ENCODE measurements at places on chromosomes 6 and 20. TPM values are rescaled to one million over a fixed set of nuclear protein-coding genes. Genes with fewer than 3 reads are reported as not detected.

Gene CTAGE9
- total RNA-seq = 0.75 TPM

Gene MAK
- total RNA-seq = not detected

Gene ISM1
- 98.4 TPM for total RNA-seq

Gene MRPS10
- total RNA-seq = 35.9 TPM

Gene EEF1A2
- total RNA-seq = 1.4 TPM

Gene SLA2
- 0.22 TPM for total RNA-seq

Gene FOXC1
- 3.8 TPM for total RNA-seq

Gene CRISP2
- total RNA-seq = 0.33 TPM

Gene GJA10
- not detected for total RNA-seq

Gene EYA2
- total RNA-seq = 20.1 TPM

Gene OLIG3
- total RNA-seq = not detected

- no peak for DNase-seq
- H3K27ac ChIP-seq = no peak overlapping the region
- H3K4me3 ChIP-seq = no peak overlapping the region
- H3K36me3 ChIP-seq = no peaks in the 10 kb centered on the region
- H3K4me1 ChIP-seq = no peaks in the 10 kb centered on the region
These were observed 899.0 kb downstream of the TFAP2A start for GRCh38 chr6:9515633-9516606.

DNA sequence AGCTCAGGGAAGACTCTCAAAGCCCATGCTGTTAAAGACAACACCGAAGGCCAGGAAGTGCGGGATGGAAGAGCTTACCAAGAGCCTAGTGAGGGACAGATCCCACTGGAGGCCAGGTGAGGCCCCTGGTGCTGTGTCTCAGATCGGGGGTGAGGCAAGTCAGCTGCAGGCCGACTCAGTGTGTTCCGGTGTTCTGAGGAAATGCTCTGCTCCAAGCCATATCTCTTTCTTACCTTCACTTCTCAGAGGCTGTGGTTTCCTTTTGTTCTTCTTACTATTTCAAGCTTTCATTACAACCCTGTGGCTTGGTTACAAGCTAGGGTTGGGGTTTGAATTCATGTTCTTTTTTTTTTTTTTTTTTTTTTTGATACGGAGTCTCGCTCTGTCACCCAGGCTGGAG lies 114.3 kb upstream of the ZFP64 start:
- H3K4me3 ChIP-seq = no peak overlapping the region
- no peaks in the 10 kb centered on the region for H3K36me3 ChIP-seq
- H3K27ac ChIP-seq = no peak overlapping the region
- H3K27me3 ChIP-seq = no peaks in the 10 kb centered on the region

- H3K27ac ChIP-seq = no peak overlapping the region
- peaks cover 5% of the 10 kb centered on the region for H3K4me1 ChIP-seq
- H3K36me3 ChIP-seq = no peaks in the 10 kb centered on the region
- H3K27me3 ChIP-seq = no peaks in the 10 kb centered on the region
These were observed 839.9 kb downstream of the MAFB start for GRCh38 chr20:39849171-39849570.

DNA sequence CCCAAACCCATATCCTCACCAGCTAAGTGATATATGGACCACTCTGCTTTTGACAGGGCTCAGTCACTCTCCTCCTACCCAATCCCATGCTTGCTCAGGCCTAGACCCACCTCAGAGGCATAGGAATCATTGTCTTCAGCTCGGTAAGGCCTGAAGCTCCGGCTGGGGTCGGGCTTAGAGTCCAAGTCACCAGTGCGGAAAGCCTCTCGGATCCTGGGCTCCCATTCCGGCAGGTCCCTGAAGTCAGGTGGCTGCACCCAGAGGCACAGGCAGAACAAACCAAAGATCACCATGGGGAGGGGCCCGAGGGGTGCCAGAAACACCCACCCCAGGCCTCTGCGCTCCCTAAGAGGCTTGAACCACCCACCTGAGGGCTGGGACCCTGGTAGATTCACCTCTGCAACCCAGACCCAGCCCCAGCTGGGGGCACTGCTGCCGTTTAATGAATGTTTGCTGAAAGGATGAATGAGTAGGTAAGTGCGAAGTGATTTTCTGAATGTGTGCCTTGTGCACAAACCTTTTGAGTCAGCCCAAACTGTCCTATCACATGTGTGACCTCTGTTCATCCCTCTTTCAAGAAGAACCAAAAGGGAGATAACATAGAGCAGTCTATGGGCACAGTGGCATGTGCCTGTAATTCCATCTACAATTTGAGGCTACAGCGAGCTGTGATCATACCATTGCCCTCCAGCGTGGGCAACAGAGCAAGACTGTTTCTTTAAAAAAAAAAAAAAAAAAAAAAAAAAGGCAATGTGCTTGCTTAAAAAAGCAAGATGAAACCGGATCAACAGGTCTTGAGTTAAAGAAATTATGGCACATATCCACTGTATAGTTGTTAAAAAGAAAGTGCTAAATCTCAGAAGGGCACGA lies 39.3 kb upstream of the DSN1 start:
- peak overlapping the region; percentile 86 for H3K27ac ChIP-seq
- DNase-seq = peak; percentile 81
- H3K36me3 ChIP-seq = peaks cover 20% of the 10 kb centered on the region
- H3K27me3 ChIP-seq = no peaks in the 10 kb centered on the region
- H3K4me3 ChIP-seq = no peak overlapping the region

DNA sequence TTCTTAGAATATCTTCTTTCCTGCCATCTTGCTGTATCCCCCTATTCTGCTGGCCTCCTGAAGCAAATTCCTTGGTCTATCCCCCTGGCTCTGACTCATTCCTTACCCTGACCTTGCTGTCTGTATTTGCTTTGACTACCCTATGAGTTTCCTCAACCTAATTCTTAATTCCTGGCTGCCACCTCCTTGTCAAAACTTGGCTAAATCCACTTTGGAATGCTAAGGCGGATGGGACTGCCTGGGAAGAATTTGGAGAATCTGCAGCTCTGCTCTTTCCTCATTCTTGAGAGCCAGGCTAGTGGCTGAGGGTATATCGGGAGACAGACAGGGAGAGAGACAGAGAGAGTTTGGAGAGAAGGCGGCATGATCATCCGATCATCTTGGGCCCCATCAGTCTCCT lies 24.4 kb downstream of the CAP2 start:
- H3K4me3 ChIP-seq = no peak overlapping the region
- peaks cover 4% of the 10 kb centered on the region for H3K4me1 ChIP-seq
- no peaks in the 10 kb centered on the region for H3K27me3 ChIP-seq
- DNase-seq = no peak
- H3K36me3 ChIP-seq = no peaks in the 10 kb centered on the region
- no peak overlapping the region for H3K27ac ChIP-seq

DNA sequence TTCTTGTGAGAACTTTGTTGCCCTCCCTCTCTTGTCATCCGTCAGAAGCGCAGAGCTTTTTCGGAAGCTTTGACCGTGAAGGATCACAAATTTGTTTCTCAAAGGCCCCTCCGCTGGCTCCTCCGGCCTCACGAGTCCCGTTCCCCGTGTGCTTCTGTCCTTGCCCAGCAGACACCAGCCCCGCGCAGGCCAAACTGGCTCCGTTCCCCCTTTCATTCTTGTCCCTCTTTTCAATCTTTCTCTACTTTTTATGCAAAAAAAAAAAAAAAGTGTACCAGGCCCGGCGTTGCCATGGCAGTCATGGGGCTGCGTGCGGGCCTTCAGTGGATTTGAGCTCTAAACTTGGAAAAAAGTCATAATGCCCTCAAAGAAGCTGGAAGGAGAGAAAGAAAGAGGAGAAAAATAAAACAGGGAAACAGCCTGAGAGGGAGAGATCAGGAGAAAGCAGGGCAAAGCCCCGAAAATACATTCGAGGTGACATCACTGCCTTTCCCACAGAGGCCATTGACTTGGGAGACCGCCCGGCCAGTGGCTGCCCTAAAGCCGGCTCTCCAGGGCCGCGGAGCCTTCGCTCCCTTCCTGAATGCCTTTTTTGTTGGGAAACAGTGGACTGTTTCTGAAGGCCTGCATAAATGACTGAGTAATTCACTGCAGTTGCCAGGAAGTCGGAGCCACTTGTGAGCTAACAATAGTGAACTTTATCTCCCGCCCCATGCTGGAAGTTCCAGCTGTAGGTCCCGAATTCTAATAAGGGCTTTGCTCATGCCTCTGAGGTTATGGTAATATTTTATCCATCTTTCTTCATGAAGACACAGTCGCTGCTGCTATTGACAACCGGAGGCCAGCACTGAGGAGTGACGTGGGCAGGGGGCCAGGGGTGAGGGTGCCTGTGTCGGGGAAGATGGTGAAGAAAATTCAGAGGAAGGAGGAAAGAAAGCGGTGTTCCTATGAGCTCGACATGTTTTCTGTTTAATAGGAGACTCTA lies 670.9 kb downstream of the QKI start:
- no peaks in the 10 kb centered on the region for H3K36me3 ChIP-seq
- no peak overlapping the region for H3K4me3 ChIP-seq
- no peaks in the 10 kb centered on the region for H3K27me3 ChIP-seq
- DNase-seq = peak; percentile 24

GRCh38 chr6:20198775-20199174 lies 13.5 kb downstream of the MBOAT1 start:
- no peak for DNase-seq
- H3K27ac ChIP-seq = no peak overlapping the region
- no peaks in the 10 kb centered on the region for H3K27me3 ChIP-seq
- no peaks in the 10 kb centered on the region for H3K36me3 ChIP-seq

- H3K36me3 ChIP-seq = no peaks in the 10 kb centered on the region
- H3K27me3 ChIP-seq = no peaks in the 10 kb centered on the region
- no peak for DNase-seq
- no peak overlapping the region for H3K27ac ChIP-seq
These were observed 219.5 kb downstream of the HACE1 start for GRCh38 chr6:104640150-104640700.

- no peaks in the 10 kb centered on the region for H3K27me3 ChIP-seq
- DNase-seq = no peak
- no peak overlapping the region for H3K4me3 ChIP-seq
- no peaks in the 10 kb centered on the region for H3K36me3 ChIP-seq
- no peak overlapping the region for H3K27ac ChIP-seq
These were observed 134.6 kb upstream of the NEDD9 start for GRCh38 chr6:11366934-11367637.

DNA sequence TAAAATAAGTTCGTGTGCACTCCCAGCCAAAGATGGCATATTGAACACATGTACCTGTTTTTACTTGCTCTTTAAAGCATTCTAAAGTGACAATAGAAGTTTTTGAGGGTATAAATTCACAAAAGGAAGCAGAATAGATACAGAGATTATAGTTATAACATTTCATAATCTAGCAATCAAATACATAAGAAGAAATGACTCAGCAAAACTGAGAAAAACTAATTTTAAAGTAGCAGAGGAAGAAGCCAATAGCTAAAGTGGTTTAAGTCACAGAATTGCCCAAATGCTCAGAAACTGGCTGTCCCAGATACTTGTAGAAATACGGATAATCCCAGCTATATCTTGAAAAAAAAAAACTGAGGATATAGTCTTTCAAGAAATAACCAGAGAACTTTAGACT lies 49.2 kb upstream of the TBC1D32 start:
- H3K36me3 ChIP-seq = no peaks in the 10 kb centered on the region
- H3K4me1 ChIP-seq = no peaks in the 10 kb centered on the region
- no peak overlapping the region for H3K4me3 ChIP-seq
- no peak for DNase-seq
- no peak overlapping the region for H3K27ac ChIP-seq

GRCh38 chr20:2751347-2751877 lies 49.0 kb downstream of the CPXM1 start:
- no peak for DNase-seq
- H3K4me3 ChIP-seq = no peak overlapping the region
- H3K4me1 ChIP-seq = peaks cover 40% of the 10 kb centered on the region
- peak overlapping the region; percentile 57 for H3K27ac ChIP-seq
- H3K27me3 ChIP-seq = no peaks in the 10 kb centered on the region

All from thyroid gland (tissue), 4 donors.